WTC11 (cell line): ENCODE measurements at places on chromosomes 2 and 18. TPM values are rescaled to one million over a fixed set of nuclear protein-coding genes. Genes with fewer than 3 reads are reported as not detected.

GEN1 gene
- total RNA-seq = 21.1 to 23.9 TPM (median 23.7 TPM) in 3 replicates

RSAD2 gene
- not detected in 3 replicates for total RNA-seq

GRCh38 chr2:66275984-66276383 is 158.9 kb upstream of the MEIS1 start:
- no peak for DNase-seq
- no peaks in the 10 kb centered on the region for H3K27me3 ChIP-seq
- no peak overlapping the region for H3K27ac ChIP-seq
- no peak overlapping the region for H3K4me3 ChIP-seq

GRCh38 chr2:145750144-145750543 is 1230.2 kb upstream of the ZEB2 start:
- peaks cover 35% of the 10 kb centered on the region for H3K4me1 ChIP-seq
- DNase-seq = no peak
- no peaks in the 10 kb centered on the region for H3K36me3 ChIP-seq
- H3K4me3 ChIP-seq = no peak overlapping the region
- no peaks in the 10 kb centered on the region for H3K27me3 ChIP-seq

DNA sequence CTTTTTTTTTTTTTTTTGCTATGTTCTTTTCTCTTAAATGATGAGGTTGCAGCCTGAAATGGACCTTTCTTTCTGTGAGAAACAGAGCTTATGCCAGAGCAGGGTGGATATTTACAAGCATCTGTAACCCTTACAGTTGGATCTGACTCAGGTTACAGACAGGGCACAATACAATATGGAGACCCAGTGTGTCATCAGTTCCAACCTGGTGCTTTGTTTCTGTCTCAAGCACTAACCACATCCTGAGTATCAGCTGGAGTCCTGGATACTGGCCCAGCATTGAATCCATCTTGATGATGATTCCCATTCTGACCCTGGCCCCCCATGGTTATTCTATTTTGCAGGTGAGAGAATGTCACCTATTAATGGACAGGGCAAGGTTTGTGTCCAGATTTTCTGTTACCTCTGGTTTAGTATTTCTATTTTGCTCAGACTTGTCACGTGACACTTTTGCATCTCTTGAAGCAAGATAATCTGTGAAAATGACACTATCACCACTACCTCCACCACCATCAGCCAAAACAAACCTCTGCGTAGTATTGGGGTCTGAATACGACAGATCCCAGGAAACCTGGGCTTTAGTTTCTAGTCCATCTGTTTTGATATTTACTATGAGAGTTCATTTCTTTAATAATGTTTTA is 174.0 kb downstream of the CCDC85A start:
- H3K4me1 ChIP-seq = no peaks in the 10 kb centered on the region
- H3K27ac ChIP-seq = no peak overlapping the region
- no peaks in the 10 kb centered on the region; the same call in 1 of the 2 replicates for H3K27me3 ChIP-seq
- H3K4me3 ChIP-seq = no peak overlapping the region
- no peak for DNase-seq

DNA sequence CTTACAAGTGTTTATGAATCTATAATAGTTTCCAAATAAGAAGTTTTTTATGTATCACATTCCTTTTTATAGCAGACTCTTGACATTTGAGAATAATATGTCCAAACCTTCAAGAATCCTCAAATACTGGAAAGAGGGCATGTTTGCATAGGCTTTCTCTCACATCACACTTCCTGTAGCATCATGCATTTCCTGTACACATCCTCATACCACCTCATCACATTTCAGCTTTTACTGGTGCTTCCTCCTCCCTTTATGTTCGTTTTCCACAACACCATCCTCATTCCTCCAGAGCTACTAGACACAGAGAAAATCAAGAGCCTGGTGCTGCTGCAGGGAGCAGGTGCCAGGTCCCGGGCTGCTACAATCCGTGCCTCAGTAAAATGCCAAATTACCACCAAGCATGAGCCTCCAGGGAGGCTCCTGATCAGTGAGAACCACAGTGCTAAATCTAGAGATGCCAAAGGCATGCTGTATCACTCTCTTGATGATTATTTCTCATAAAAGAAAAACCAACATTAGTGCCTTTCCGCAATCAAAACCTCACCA is 137.7 kb upstream of the CYP1B1 start:
- no peak overlapping the region for H3K4me3 ChIP-seq
- DNase-seq = no peak
- no peak overlapping the region for H3K27ac ChIP-seq
- no peaks in the 10 kb centered on the region for H3K36me3 ChIP-seq

DNA sequence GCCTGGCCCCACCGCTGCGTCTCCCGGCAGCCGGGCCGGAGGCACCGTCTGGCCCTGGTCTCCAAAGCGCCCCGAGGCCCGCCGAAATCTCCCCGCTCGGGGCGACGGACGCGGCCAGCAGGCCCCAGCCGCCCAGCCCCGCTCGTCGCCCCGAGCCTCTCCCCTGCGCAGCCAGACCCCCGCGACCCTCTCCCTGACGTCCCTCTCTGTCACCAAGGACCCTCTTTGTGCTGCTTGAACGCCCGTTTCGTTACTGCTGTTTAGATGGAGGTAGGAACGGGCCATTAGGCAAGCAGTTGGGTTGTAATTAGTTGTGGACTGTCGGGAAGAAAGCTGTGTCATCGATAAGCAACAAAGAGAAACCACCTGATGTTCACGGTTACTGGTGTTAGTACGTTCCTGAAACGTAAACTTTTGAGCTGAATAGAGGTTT is 686 bp downstream of the UBXN4 start:
- H3K4me1 ChIP-seq = peaks cover 21% of the 10 kb centered on the region
- H3K36me3 ChIP-seq = 0 out of 2 replicates have a peak, but pooled peaks cover 9% of the 10 kb centered on the region
- DNase-seq = peak; percentile 48
- H3K27me3 ChIP-seq = no peaks in the 10 kb centered on the region
